ENCODE measurements at places on chromosomes 6 and 20. TPM values are rescaled to one million over a fixed set of nuclear protein-coding genes. Genes with fewer than 3 reads are reported as not detected.
A peak's percentile ranks its signal among the peaks of the same experiment; 100 is the strongest.

MOCS1 gene
- 1.2 TPM for total RNA-seq

MDC1 gene
- 93.7 TPM for total RNA-seq

GRCh38 chr20:5222919-5223634 is 93.7 kb downstream of the PROKR2 start:
- H3K36me3 ChIP-seq, result no peaks in the 10 kb centered on the region
- no peak overlapping the region for H3K4me3 ChIP-seq
- no peaks in the 10 kb centered on the region for H3K4me1 ChIP-seq
- peak; percentile 30 for DNase-seq
- no peaks in the 10 kb centered on the region for H3K27me3 ChIP-seq

DNA sequence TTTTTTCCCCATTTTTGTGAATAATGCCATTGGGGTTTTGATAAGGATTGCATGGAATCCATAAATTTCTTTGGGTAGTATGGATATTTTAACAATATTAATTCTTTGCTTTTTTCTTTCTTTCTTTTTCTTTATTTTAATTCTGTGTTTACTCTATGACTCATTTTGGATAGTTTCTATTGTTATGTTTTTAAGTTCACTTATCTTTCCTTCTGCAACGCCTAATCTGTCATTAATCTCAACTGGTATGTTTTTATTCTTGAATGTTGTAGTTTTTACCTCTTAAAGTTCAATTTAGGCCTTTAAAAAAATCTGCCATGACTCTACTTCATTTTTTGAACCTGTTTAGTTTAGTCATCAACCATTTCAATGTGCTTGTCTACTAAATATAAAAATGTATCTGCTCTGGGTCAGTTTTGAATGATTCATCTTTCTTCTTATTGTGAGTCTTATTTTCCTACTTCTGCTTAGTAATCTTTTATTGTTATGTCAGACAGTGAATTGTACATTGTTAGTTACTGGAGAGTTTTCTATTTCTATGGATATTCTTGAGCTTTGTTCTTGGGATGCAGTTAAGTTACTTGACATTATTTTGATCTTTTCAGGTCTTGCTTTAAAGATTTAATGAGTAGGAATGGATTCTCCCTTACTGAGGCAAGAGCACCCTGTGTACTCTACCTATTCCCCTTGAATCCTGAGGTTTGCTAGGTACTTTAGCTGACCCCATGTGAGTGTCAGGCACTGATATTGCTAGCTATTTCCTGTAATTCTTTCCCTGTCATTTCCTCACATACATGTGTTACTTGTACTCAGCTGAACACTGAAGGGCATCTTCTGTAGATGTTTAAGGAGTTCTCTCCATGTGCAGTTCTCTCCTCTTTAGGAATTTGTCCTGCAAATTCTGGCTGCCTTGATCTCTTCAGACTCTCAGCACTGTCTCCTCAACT is 104.2 kb downstream of the TFAP2B start:
- no peaks in the 10 kb centered on the region for H3K36me3 ChIP-seq
- no peaks in the 10 kb centered on the region for H3K27me3 ChIP-seq
- DNase-seq, result no peak

SUMO4 gene
- total RNA-seq, result 11.6 TPM

GRCh38 chr6:133170602-133171001 is 70.6 kb upstream of the EYA4 start:
- no peaks in the 10 kb centered on the region for H3K36me3 ChIP-seq
- no peaks in the 10 kb centered on the region for H3K27me3 ChIP-seq
- DNase-seq, result no peak
- H3K27ac ChIP-seq, result no peak overlapping the region
- H3K4me3 ChIP-seq, result no peak overlapping the region

GRCh38 chr20:34049897-34050695 is 56.4 kb downstream of the RALY start:
- no peak for DNase-seq
- H3K4me1 ChIP-seq, result peaks cover 20% of the 10 kb centered on the region
- H3K36me3 ChIP-seq, result no peaks in the 10 kb centered on the region
- no peak overlapping the region for H3K27ac ChIP-seq
- H3K27me3 ChIP-seq, result no peaks in the 10 kb centered on the region

DNA sequence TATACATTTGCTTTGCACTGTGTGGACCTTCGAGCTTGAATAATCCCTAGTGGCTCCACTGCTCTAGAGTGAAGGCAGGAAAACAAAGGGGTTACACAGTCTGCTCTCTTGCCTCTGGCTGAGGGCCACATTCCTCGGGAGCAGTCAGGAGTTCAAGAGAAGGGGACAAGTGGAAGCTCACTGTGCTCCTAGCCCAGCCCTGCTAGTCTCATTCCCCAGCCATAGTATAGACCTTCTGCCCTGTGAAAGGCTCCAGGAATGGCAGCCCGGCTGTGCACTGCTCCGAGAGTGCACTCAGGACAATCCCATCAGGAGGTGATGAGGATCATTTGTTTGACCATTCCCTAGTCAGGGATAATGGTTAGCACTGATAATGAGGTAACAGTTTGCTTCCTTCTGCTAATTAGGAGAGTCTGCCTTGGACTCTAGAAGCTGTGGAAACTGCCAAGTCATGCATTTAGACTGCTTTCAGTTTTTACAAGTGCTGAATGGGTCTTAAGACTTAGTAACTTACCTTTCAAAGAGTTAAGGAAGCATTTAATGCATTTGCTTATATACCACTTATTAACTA is 8.5 kb downstream of the IYD start:
- no peaks in the 10 kb centered on the region for H3K4me1 ChIP-seq
- peaks cover 13% of the 10 kb centered on the region for H3K27me3 ChIP-seq
- no peak overlapping the region for H3K27ac ChIP-seq
- no peak overlapping the region for H3K4me3 ChIP-seq
- H3K36me3 ChIP-seq, result no peaks in the 10 kb centered on the region

DNA sequence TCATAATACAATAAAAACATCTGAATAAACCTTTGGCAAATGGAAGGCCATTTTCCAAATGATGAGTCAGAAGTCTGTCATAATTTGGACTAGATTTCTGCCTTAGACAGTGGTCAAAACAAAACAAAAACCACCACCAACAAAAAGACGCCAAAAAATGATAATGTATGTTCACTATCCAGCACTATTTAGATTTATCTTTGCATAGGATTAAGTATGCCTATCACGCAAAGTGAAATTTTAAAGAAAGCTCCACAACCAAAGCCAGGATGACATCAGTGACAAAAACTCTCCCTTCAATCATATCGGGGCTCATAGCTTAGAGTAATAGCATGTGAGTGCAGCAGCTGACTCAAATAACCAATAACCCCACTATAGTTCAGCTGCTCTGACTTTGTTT is 201.9 kb downstream of the MOXD1 start:
- no peak for DNase-seq
- no peaks in the 10 kb centered on the region for H3K36me3 ChIP-seq
- H3K4me1 ChIP-seq, result no peaks in the 10 kb centered on the region
- H3K27ac ChIP-seq, result no peak overlapping the region
- H3K4me3 ChIP-seq, result no peak overlapping the region

DNA sequence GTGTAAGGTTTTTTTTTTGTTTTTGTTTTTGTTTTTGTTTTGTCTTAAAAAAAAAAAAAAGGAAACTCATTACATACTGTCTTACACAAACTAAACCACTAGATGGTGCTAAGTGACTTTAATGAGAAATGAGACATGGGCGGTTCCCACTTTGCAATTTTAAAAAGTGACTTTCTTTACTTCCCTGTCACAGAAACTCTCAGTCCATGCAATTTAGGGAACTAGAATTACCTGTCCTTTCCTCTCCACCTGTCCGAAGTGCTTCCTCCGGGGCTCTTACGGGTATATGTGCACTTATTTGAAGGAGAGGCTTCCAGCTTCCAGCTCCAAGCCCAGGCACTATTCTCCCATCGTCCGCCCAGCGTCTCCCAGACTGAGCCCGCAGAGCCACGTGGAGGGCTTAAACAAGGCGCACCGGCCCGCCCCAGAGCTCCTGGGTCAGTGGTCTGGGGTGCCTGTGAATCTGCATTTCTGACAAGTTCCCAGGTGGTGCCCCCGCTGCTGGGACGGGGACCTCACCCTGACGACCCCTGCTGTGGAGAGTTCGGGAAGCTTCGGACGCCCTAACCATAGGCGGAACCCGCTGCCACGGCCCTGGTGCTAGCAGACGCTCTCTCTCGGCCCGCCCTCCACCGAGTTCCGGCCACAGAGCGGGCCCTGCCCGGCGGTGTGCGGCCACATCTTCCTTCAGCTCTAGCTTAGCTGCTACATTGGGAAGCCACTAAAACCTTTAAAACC is 26.1 kb downstream of the BFSP1 start:
- DNase-seq, result peak; percentile 71
- H3K27ac ChIP-seq, result peak overlapping the region; percentile 86
- peaks cover 4% of the 10 kb centered on the region for H3K27me3 ChIP-seq
- peaks cover 71% of the 10 kb centered on the region for H3K4me1 ChIP-seq
- peak overlapping the region; percentile 81 for H3K4me3 ChIP-seq
- H3K36me3 ChIP-seq, result no peaks in the 10 kb centered on the region
